NCI-H1436 treated with DMSO at 0.1 percent for 48 hours (cell line): ENCODE measurements at places on chromosomes 16 and 17.

- DNase-seq = no peak
Observed at GRCh38 chr17:9271989-9272388, 250.7 kb downstream of the NTN1 start.

GRCh38 chr17:31674305-31674704 is 184.7 kb downstream of the COPRS start:
- no peak for DNase-seq

DNA sequence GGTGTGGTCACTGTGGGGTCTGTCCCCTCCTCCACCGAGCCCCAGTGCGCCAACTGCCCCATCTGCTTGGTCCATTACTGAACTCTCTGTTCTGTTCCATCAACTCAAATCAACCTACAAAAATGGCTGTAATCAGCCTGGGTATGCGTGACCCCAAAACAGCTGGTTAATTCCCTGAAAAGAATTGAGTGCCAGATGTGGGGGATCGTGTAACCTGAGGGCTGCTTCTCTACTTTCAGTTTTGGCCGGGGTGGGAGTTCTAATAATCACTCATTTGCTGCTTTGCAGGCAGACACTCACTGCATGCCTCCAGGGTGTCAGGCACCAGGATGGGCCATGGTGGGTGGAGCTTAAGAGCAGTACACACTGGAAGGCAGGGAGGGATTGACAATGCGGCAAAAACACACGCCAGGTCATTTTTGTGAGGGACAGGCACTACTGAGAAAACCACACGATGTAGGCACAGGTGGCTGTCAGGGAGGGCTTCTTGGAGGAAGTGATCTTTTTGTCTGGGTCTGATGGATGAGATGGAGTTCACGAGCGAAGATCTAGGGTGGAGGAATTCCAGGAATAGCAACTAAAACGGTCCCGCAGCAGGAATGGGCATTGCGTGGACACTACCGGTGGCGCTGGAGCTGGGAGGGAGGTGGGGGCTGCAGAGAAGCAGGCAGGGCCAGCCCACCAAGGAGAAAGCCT is 30.4 kb upstream of the SSTR5 start:
- no peak for DNase-seq

DNA sequence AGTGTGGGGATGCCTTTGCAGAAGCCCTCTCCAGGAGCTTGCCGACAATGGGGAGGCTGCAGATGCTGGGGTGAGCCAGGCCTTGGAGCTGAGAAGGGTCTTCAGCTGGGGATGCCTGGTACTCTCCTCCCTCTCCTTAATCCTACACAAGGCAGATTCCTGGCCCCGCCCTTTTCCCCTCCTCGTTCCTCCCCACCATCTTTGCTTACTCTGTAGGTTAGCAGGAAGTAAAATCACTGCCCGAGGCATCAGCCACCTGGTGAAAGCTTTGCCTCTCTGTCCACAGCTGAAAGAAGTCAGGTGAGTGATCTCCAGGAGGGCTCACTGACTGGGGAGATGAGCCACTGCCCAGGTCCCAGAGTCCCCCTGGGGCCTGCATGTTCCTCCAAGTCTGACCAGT is 38.7 kb downstream of the NLRC5 start:
- DNase-seq = no peak

- DNase-seq = no peak
Observed at GRCh38 chr16:3838600-3839401, 41.7 kb downstream of the CREBBP start.

DNA sequence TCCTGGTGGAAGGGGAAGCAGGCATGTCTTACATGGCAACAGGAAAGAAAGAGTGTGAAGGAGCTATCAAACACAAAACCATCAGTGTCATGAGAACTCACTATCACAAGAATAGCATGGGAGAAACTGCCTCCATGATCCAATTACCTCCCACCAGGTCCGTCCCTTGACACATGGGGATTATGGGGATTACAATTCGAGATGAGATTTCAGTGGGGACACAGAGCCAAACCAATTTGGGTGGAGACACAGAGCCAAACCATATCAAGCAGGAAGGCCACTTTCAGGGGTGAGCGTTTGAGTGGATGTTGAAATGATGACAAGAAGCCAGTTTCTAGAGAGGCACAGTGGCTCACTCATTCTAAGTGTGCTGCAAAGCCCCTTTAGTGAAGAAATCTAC is 143.8 kb downstream of the CPPED1 start:
- DNase-seq = no peak

DNA sequence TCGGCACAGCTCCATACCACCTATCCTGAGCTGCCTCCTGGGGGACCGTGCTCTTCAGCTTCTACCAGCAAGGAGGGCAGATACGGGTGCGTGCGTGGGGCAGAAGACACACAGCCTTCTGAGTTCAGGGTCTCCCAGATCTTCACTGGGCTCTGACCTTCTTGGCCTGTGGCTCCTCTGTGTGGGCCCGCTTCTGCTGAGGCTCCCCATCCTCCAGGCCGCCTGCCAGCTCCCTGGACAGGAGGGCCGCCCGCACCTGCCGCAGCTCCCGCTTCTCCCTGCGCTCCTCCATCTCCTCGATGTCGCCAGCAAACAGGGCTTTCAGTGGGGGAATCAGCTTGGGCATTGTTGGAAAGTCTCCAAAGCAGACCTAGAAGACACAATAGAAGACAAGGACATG is 25.2 kb downstream of the ELAC2 start:
- DNase-seq = no peak

DNA sequence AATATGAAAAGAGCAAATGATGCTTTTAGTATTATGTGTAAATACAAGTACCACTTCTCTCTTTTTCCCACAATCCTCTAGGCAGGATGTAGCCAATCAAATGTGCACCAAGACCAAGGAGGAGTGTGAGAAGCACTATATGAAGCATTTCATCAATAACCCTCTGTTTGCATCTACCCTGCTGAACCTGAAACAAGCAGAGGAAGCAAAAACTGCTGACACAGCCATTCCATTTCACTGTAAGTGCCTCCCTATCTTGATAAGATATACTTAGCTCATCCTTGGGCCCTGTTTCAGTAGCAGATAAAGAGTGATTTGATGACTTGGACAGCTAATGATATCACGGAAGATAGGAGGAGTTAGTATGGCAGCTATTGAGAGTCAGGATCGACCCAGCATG is 33.7 kb downstream of the TADA2A start:
- no peak for DNase-seq

DNA sequence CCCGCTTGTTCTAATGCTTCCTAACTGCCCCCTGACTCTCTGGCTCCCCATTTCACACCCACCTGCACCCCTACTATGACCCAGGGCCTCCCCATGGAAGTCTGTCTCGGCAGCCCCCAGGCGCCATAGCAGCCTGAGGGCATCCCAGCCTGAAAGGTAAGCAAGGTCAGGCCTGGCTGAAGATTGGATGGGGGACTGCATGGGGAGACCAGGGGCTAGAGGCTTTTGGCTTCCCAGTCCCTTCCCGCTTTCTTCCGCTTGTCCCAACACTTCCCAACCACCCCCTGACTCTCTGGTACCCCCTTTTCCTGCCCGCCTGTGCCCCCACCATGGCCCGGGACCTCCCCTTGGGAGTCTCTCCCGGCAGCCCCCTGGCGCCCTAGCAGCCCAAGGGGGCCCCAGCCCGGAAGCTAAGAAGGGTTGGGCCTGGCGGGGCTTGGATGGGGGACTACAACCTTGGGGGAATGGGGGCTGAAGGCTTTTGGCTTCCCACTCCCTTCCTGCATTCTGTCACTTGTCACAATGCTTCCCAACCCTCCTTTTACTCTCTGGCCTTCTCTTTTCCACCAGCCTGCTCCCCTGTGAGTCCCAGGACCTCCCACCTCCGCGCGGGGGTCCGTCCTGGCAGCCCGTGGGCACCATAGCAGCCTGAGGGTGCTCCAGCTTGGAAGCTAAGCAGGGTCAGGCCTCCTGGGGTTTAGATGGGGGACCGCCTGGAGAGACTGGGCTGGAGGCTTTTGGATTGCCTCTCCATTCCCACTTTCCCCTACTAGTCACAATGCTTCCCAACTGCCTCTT is 2288.4 kb downstream of the TP53TG3F start:
- DNase-seq = no peak

GRCh38 chr16:52141871-52142270 is 405.1 kb downstream of the TOX3 start:
- DNase-seq = no peak

GRCh38 chr16:56929639-56930038 is 2.3 kb upstream of the HERPUD1 start:
- DNase-seq = no peak

GRCh38 chr16:78704416-78704815 is 605.0 kb downstream of the WWOX start:
- no peak for DNase-seq

- DNase-seq = no peak
Observed at GRCh38 chr17:32936186-32936893, 8.4 kb downstream of the TMEM98 start.

DNA sequence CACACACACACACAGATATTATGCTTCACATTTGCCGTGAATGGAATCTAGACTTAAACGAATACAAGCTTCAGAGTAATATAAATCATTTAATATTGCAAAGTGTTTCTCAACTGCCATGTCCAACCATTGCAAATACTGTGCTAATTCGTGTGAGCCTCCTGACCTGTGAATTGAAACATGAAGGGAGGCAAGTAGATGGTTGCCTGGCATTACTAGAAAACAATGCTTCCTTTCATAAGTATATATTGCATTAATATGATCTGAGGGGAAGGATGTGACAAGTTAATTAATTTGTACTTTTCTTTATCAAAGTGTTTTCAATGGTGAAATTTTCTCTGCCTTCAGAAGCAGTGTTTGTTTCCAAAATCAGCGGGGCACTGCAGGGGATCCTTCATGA is 25.7 kb upstream of the GPR139 start:
- DNase-seq = no peak

DNA sequence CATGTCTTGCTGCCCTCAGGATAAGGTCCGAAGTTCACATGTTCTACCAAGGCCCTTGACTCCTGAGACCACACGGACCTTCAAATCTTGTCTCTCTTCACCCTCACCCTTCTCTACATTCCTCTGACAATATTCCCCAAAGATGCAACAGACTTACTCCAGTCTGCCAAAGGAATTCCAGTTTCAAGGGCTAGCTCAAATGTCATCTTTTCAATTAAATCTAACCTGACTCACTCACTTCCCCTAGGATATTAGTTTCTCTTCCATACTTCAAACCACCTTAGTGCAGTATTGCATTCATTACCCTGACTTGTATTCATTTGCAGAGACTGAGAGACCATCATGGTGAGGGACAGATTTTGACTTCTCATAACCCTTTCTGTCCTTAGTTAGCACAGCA is 59.6 kb upstream of the ADCY9 start:
- DNase-seq = no peak

DNA sequence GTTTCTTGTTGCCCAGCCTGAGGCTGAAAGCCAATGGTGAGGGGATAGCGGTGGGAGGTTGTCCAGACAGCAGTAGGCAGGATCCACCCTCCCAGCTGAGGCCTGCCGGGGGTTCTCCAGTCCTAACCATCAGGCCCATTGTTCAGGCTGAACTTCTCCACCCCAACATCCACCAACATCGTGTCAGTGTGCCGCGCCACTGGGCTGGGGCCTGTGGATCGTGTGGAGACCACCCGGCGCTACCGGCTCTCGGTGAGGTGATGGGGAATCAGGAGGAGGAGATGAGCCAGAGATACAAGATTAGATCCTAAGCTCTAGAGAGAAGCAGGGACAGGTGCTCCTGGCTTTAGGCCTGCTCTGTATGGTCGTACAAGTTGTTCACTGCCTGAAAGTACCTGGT is 5.8 kb downstream of the PFAS start:
- no peak for DNase-seq

DNA sequence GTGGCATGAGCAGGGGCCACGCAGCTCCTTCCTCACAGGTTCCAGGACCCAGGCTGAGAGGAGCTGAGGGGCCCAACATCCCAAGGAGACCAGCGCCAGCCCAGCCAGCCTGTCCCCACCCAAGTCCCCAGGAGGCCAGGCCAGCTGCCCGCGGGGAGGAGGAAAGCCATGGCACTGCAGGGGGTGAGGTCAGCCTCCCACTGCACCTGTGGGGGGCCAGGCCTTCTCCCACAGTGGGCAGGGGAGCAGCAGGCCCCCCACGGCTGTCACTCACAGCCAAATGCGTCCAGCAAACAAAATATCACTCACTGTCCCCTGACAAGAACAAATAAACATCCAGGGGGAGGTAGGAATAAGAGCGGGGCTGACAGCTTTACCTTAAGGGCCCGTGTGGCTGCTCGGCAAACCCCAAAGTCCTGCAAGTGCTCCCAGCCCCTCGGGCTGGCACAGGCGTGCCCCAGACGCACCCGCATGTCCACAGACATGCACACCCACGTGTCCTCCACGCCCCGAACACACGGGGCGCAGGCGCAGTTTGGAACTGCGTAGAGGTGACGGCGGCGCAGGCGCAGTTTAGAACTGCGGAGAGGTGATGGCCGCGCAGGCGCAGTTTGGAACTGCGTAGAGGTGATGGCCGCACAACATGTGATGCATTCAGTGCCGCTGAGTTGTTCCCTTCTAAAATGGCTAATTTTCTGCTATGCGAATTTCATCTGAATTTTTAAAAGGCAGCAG is 291.1 kb downstream of the FOXL1 start:
- DNase-seq = no peak

DNA sequence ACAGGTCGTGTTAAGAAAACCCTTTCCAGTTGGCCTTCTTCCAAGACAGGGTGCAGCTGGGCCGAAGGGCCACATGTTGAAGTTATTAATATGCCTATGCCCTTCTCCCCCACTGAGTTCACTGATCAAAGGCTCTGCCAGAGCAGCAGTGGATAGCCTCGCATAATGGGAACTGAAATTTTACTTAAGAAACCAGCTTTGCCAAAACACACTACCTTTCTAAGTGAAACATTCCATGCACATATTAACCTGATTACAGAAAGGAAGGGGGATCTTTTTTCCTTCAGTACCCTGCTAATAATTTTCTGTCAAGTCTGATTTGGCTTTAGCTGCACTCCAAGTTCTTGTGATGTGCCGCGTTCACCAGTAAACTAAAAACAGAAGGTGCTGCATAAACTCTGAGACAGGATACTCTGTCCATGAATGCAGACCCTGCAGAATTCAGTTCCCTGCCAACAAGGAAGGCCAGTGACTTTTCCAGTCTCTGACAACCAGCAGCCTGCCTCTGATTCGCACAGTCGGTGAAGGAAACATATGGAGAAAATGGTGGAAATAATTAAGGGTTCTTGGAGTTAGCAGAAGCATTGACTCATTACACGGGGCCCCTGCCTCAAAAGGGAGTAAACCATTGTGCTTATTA is 283.8 kb downstream of the ZFHX3 start:
- no peak for DNase-seq

- DNase-seq = no peak
Observed at GRCh38 chr17:80036715-80037477, 454 bp downstream of the CCDC40 start.

DNA sequence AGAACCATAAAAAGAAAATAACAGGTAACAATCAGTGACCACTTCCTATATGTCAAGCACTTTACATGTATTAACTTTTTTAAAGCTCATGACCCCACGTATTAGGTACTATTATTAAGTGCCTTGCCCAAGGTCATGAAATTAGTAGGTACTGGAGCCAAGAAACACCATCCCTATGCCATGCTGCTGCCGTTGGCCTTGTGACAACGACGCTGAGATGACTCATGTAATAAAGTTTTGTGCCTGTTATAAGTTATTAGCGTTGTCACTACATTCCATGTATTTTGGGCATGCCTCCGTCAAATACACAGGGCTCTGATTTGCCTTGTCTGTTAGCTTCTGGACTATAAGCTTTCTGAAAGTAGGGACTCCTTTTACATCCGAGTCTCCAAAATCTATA is 1.4 kb downstream of the BBS2 start:
- no peak for DNase-seq

GRCh38 chr16:65532258-65532657 is 410.4 kb upstream of the CDH11 start:
- DNase-seq = no peak
